A172 (cell line): ENCODE measurements at places on chromosomes 3 and 15.

GRCh38 chr3:12302564-12302963, 13.7 kb downstream of the PPARG start:
- DNase-seq: no peak

- DNase-seq: no peak
Measured at GRCh38 chr15:70078578-70079417, 18.9 kb downstream of the TLE3 start.

GRCh38 chr3:179829401-179829800, 176.6 kb downstream of the USP13 start:
- no peak for DNase-seq

- DNase-seq: no peak
Measured at GRCh38 chr15:70741677-70742293, 21.6 kb downstream of the UACA start.

GRCh38 chr3:63724987-63725386, 72.5 kb downstream of the SNTN start:
- peak; percentile 83 for DNase-seq

- peak; percentile 82 for DNase-seq
Measured at GRCh38 chr3:12990781-12991480, 82.3 kb downstream of the IQSEC1 start.

- DNase-seq: no peak
Measured at GRCh38 chr15:64233299-64233698, 70.5 kb upstream of the PPIB start.

DNA sequence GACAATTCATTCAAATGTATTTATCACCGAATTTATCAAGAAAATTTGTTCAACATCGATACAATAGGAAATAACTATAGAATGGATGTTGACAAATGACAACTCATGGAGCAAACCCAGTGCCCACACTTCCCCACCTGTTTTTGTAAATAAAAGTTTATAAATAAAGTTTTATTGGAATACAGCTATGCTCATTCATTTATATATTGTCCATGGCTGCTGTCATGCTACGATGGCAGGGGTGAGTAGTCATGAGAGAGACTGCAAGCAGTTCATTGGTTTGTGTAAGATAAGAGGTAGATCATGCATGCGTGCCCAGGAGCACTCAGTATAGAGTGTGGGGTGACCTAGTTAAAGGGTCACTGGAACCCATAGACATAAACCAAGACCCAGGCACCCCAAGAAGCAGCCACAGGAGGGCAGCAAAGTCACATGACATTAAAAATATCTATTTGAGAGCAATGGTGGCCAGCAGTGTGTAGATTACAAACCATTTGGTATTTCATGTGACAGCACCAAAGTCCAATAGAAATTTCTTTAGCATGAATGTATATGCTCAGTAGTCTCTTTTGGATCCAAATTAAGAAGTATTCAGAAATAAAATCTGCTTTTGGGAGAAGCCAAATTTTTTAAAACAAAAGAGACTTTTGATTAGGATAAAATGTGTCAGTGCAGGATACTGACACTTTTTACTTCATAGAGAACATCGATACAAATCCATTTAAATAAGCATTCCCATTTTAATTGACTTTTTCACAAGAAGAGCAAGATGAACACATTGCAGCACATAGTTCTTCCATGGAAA, 794.8 kb downstream of the MCTP2 start:
- peak; percentile 42 for DNase-seq

- no peak for DNase-seq
Measured at GRCh38 chr3:189529468-189529867, 101.7 kb upstream of the TP63 start.

- no peak for DNase-seq
Measured at GRCh38 chr15:72682772-72683171, 3.2 kb downstream of the HIGD2B start.

DNA sequence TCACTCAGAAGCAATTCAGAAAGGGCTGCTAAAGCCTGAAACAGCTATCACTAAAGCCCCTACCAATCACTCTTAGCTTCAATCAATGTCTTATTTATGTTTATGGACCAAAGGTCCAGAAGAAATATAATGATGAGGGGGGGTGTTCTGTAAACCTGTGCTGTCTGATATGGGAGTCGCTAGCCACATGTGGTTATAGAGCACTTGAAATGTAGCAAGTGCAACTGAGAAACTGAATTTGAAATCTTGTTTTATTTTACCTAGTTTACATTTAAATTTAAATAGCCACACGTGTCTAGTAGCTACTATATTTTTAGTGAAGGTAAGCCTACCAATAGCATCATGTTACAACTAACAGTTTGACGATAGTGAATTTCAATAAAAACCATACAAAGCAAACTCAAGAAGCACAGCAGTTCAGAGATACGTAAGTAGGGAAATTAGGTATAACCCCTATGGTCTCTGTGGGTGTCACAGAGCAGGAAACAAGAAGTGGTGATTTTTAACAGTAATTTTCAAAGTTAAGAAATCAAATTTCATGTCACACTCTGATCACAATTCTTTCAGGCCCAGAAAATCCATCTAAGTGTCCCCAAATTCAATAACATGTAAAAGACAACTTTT, 3.6 kb downstream of the POU1F1 start:
- no peak for DNase-seq

GRCh38 chr3:5376761-5377160, 189.3 kb downstream of the EDEM1 start:
- no peak for DNase-seq

DNA sequence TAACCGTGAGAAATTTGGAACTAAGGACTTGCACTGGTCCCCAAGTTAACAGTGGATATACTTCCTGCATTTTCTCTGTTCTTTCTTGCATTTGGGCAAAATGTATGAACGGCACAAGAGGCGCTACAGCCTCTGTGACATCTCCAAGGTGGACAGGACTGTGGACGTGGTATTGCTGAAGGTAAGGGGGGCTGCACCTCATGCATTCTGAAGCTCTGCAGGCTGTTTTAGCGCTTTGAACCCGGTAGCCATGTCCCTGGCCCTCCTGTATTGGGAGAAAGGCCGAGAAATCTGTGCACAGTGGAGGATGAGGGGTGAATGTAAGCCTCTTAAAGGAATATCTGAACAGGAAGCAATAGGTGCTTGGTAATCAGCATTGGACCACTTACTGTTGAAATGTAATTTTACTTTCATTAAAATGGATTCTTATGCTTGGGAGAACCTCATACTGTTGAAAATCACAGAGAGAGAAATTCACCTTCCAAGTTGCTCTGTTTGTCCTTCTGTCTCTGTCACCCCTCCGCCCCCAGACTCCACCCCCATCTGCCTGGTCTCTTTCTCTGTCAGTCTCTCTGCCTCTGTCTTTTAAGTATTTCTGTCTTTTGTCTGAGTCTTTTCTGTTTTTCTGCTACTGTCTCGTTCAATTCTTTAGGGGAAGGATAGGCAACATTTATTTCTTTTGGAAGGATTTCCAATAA, 174.6 kb downstream of the KLHL25 start:
- no peak for DNase-seq

DNA sequence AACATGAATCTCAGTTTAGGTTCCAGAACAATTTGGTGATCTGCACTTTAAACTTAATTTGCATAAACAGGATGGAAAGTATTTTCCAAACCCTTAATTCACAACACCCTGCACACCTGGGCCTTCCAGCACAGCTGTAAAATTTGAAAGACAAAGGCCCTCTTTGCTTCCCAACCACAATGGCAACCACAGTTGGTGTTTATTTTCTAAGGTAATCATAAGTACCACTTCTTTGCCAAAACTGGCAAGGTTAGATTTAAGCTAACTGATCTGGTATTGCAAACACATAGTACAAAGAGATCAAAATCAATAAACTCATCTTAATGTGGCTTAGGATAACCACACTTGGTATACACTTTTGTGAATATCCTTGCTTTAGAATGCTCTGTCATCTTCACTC, 4.1 kb downstream of the LRIG1 start:
- no peak for DNase-seq
